Motor neuron (in vitro differentiated cells): ENCODE measurements at places on chromosomes 3 and 15.
A peak's percentile ranks its signal among the peaks of the same experiment; 100 is the strongest.

GRCh38 chr3:27110020-27110419 lies 259.2 kb downstream of the NEK10 start:
- no peak for ATAC-seq

- peak; percentile 84 for ATAC-seq
Observed at GRCh38 chr3:11288786-11289637, 16.8 kb downstream of the ATG7 start.

DNA sequence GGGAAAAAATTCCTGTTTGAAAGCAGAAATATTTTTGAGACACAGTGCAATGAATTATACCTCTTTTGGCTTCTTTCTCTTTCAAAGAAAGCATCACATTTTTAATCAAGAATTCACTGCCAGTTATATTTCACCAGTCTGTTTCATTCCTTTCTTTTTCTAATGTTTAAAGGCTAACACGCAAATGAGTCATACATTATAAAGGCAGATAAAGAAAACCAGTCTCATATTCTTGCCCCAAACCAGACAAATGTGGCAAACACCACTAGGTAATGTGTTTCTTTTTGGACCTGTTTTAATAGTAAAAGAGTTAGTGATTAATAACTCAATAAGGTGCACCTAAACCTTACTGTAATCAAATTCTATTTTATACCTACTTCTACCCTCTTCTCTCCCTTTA lies 83.8 kb downstream of the PLOD2 start:
- no peak for ATAC-seq

GRCh38 chr3:135453326-135453725 lies 512.2 kb upstream of the PPP2R3A start:
- ATAC-seq = no peak

GRCh38 chr15:72271895-72272212 lies 500 bp downstream of the PARP6 start:
- peak; percentile 4 for ATAC-seq

DNA sequence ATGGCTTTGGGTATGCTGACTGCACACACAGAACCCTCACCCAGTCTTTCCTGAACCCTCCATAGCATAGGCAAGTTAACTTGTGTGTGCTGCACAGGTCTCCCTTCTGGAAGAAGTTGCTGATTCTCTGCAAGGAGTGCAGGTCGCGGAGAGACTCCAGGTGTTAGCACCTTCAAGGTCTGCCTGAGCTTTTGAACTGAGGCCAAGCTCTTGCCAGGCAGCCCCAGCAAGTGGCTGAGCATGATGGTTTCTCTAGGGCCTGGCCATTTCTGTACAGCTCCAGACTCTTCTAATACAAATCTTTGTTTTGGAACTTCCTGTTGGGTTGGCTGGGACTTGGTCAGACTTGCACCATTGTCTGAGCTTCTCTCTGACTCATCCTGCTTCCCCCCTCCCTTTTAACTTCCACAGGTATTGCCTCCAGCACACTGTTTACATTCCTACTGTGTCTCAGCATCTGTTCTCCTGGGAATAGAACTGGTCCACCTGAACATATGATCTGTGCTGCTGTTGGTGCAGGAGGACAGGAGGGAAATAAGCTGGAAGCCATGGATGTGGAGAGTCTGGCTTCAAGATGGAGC lies 53.3 kb downstream of the KY start:
- ATAC-seq = no peak

DNA sequence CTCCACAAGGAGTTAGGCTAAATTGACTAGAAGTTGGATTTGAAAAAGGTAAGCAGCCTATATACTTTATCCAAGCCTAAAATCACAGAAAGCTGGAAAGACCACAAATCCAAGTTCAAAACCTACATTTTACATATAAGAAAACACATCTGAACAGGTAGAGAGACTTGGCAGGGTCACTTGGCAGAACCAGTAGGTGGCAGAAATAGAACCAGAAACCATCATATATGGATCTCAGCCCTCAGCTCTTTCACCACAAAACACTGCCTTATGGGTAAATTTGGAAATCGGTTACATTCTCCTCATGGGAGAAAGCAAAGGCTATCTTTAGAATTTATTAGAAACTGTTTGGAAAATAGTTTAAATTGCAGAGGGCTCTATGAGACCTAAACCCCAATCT lies 44.2 kb downstream of the MKRN2 start:
- ATAC-seq = no peak

DNA sequence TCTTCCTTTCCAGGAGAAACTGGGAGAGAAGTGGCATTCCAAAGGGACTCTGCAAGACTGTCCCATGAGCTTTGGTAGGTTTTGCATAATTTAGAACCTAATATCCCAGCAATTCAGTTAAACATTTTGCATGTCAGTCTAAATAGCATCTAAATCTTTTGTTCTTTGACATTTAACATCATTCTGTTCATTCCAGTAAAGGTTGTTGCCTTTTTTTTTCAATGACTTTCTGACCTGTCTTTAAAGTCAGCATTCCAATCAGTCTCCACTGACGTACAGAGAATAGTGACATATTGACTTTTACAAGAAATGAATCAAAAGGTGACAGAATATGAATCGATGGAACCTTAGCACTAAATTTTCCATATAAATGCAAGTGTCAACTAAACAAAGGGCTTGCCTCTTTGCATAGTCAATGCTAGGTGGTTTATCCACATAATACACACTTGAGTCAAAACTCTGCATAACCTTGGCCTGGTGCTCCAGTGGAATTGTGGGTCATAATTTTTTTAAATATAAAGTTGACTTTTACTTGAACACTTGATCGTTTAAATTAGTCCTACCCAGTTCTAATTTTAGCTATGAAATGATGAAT lies 370.1 kb downstream of the CNTN6 start:
- no peak for ATAC-seq

DNA sequence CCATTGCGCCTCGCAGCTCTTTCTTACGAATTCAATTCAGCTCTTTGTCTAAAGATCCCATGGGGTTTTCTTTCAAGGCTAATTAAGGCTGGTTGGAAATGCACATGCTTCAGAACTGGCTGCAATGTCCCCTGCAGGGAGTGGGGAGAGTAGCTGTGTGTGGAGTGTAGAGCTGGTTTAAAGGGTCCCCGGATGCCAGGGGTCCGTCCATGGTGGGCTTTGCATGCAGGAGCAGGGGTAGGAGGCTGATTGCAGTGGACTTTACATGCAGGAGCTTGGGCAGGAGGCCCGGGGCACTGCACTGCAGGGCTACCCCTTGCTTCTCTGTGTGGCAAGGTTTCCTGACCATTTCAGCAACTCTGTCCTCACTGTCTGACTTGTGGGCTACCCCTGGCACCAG lies 261.6 kb upstream of the LYSMD4 start:
- no peak for ATAC-seq

DNA sequence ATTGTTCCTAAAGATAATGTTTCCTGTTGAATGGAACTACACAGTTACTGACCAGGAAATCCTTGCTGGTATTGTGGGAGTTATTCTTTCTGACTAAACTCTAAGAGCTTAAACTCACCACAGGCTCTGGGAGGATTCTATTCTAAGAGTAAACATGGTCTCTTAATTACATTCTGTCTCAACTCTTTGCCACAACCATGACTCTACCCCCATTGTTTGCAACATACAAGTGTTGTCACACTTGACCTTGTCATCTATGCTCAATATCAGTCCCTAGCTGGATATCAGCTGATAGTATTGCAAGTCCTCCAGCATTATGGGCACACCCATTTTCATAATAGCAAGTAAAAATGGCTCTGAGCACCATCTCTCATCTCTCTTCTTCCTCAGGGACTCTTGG lies 29.6 kb upstream of the SECISBP2L start:
- no peak for ATAC-seq

GRCh38 chr15:71114066-71114680 lies 1.1 kb upstream of the THSD4 start:
- no peak for ATAC-seq

- peak; percentile 63 for ATAC-seq
Observed at GRCh38 chr3:55721716-55722484, 234.8 kb upstream of the WNT5A start.

DNA sequence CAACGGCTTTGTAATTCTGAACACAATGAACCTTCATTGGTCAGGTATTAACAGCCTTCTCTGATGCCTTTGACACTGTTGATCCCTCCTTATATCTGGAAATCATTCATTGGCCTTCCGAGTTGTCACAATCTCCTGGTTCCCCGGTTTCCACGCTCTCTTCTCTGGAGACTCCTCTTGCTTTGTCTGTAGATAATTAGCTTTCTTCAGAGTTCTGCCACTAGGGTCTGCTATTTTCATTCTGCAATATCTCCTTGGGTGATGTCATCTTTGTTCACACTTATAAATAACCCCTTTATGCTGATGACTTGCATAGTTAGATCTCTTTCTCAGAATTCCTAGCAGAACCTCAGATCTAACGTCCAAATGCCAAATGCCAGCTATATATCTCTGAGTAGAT lies 583.8 kb upstream of the ZNF717 start:
- ATAC-seq = no peak

- ATAC-seq = no peak
Observed at GRCh38 chr3:139979991-139980390, 45.0 kb downstream of the CLSTN2 start.

DNA sequence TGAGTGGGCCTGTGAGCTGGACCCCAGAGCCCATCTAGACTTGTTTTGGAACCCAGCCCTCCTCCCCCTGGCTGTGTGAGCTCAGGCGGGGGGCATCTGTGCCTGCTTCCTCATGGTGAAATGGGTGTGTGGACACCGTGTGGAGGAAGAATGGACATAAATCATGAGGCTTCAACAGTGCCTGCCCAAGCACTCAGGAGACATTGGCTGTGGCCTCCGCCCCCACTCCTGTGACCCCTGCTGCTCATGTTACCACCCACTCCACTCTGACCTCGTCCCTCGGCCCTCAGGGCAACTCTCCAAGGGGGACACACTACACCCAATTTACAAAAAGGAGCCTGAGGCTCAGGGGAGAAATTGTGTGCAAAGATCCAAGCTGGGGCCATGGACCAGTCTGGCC lies 16.6 kb downstream of the TPRA1 start:
- no peak for ATAC-seq

DNA sequence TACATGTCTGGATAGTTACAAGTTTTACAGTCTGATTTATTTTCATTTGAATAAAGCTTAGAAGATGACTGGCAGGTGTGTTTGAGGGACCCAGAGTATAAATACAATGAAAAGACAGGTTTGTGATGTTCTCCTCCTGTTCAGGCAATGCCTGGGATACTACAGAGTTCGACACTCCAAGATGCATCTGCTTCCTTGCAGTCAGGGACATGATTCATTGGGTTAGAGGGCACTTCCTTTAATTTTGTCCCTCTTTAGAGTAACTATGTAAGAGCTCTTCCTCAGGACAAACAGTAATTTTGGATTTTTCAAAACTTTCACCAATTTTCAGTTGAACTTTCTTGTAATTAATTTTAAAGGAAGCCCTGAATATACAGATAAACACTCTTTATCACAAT lies 102.0 kb downstream of the LMLN start:
- no peak for ATAC-seq

DNA sequence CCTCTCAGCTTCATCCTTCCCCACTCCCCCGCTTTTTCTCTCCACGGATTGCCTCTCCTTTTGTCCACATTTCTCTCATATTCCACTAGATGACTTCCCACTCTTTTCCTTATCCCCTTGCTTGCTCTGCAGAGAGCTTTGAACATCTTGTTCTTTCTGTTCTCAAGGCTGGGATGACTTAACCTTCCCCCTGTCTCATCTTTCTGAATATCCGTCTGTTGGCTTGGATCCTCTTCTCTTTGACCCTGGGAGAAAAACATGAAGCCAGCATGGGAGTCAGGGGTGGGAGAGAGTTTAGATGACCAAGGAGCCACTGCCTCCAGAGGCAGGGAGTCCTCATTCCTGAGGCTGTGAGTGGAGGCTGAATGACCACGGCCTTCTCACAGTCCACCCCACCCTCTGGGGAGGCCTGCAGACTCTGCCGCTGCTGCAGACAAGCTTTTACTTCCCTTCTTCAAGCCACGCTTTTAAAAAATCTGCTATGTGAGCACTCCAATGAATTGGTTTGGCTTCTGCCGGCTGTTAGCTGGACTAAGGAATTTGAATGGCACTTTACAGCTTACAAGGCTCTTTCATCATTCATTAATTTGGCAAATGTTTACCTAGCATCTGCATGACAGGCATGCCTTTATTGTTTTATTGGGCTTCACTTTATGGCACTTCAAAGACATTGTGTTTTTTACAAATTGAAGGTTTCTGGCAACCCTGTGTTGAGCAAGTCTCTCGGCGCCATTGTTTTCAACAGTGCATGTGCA lies 111.6 kb upstream of the SLC6A6 start:
- peak; percentile 4 for ATAC-seq

- no peak for ATAC-seq
Observed at GRCh38 chr3:126784254-126784653, 80.2 kb downstream of the CHCHD6 start.

GRCh38 chr3:42653560-42654330 lies at the start of gene ZBTB47:
Gene ZBTB47, plus strand, starts transcription at chr3:42653697. Its CDS starts 4,659 bp downstream, at chr3:42658356.
- peak; percentile 1 for ATAC-seq

DNA sequence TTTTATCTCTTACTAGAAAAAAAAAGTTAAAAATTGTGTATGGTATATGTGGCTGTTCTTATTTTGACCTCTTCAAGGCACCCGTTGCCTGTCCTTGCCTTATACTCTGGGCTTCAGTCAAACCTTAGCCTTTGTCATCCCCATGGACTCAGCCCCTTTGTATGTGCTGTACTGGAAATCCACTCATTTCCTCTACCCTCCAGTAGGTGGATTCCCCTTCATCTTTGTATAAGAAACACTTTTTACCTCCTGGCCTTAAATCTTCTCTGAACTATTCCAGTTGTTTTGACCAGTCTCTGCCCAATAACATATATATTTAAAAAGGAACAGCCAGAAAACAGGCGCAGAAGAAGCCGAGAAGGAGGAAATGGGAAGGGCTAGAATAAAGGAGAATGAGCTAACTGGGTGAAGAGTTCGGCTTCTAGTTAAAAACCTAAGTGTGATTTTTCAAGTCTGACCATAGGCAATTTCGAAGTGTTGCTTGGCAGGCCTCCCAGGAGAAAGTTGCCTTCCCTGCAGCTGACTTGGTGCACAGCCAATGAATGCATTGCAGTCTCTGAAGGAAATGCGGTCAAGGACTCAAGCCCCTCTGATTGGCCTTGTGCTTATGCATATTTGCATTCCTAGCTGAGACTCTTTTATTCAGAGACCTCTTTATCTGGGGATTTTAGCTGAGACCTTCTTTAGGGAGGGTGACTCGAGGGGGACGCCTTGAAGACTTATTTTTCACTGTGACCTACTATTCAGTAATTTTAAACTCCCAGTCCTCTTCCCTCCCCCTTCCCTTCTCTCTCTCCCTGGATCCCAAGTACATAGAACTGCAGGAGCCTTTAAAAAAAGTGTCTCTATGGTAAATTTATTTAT lies 277.4 kb downstream of the ROBO1 start:
- ATAC-seq = no peak

DNA sequence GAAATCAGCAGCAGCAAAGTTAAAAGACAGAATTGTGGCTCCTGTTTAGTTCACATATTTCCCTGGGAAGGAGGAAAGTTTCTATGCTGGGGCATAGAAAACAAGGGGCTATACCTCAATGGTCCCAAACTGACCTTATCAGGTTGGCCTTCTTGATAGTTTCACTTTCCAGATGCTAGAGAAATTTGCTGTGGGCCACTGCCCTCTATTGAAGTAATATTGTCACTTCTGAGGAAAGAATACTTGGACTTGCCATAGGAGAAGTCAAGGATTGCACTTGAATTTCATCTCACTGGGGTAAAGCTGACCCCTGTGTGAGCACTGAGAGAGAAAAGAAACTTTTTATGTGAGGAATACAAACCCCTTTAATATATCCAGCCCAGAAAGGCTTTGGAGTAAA lies 49.3 kb upstream of the XCR1 start:
- ATAC-seq = no peak
